Fibroblast of skin of abdomen (primary cell): ENCODE measurements at places on chromosomes 3 and 15.
A peak's percentile ranks its signal among the peaks of the same experiment; 100 is the strongest.

DNA sequence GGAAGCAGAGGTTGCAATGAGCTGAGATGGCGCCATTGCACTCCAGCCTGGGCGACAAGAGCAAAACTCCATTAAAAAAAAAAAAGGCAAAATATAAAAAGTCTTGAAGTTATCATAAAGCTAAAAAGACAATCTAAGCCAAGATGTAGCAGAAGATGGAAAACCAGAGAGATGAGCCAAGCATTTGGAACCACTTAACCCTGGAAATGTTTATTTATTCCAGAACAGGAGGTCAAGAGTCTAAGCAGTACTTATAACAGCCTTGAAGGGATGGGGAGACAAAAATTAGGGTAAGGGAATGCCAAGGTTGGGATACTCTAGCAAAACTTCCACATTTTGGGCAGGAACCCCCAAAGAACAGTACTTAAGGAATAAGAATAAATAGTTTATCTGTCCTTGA lies 30.1 kb downstream of the FAIM start:
- DNase-seq, result no peak

GRCh38 chr15:25446076-25446475 lies 7.3 kb upstream of the UBE3A start:
- DNase-seq, result no peak

GRCh38 chr3:16279010-16279801 lies 14.2 kb downstream of the OXNAD1 start:
- DNase-seq, result no peak

GRCh38 chr15:89750560-89751542 lies at the start of gene MESP1:
Gene MESP1, minus strand, starts transcription at chr15:89751249. Its CDS starts 18 bp downstream, at chr15:89751231.
- peak; percentile 90 for DNase-seq

GRCh38 chr15:71611553-71612396 lies 198.6 kb upstream of the NR2E3 start:
- DNase-seq, result no peak

- DNase-seq, result no peak
These were observed 17.8 kb downstream of the TTC14 start for GRCh38 chr3:180619723-180620122.

- no peak for DNase-seq
These were observed 20.8 kb upstream of the ALAS1 start for GRCh38 chr3:52176951-52177700.

DNA sequence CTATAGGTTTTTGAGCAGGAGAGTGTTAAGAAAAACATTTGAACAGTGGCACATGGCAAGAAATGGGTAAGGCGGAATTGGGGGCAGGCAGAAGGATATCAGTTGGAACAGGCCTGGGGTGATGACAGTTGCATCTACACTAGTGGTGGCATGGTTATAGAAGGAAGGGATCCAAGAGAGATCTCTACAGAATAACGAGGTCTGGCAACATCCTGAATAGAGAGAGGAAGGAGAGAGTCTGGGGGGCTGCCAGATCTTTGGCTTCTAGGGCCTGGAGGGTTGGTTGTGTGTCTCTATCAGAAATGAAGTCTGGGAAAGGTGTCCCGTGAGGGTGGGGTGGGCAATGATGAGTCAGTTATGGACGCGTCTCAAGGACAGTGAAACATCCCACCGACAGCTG lies 26.3 kb downstream of the FSTL1 start:
- DNase-seq, result no peak

DNA sequence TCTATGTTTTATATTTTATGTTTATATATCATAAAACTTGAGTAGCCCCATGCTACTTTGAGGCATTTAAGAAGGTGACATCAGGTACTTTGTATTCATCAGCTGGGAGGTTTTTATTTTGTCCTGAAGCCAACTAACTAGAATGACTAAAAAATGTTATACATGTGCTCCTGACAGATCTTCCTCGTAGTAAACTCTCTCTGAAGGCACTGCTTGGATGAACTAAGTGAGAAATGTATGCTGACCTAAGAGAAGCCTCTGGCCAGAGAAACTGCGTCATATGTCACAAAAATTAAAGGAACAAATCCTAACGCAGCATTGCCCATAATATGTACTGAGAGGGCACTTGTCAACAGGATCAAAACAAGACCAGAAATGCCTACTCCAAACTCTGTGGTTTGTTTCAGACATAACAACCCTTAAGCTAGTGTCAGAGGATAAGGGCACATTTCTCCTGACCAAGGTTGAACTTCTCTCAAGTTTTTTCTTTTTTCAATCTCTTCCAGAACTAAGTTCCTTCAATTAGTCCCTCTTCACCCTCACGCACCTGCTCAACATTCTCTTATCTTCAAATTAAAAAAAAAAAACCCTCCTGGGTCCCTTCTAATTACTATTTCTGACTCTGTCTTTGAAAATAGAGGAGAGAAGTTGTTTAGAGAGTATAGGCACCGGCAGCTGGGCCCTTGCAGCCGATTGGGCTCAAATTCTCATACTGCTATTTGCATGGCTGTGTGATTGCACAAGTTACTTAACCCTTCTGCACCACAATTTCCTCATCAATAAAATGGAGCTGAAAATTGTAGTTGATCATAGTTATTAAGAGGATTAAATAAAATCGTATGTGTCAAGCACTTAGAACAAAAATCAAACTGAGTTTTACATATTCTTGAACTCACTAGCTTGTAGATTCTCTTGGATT lies 159.0 kb downstream of the FRMD5 start:
- DNase-seq, result peak; percentile 13

DNA sequence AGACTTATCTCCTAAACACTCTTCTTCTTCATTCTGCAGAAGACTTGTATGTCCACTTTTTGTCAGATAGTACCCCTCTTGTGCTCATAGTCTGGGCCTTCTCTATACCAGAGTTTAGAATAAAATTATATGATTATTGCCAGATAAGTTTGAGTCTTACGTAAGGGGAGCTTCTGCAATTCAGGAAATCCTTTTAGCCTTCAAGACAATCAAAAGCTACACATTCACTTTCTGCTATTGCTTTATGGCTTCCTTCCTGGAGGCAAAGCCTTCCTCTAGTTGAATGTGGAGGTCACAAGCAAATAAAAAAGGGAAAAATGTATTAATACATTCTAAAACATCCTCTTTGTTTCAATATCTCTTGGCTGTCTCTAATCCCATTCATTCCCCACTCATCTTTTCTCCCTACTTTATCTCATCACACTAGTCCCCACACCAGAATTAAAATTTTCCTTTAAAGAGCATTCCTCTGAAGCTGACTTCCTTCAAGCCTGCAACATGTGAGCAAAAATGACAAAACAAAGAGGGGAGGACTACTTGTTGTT lies 186.8 kb downstream of the CPNE4 start:
- no peak for DNase-seq

DNA sequence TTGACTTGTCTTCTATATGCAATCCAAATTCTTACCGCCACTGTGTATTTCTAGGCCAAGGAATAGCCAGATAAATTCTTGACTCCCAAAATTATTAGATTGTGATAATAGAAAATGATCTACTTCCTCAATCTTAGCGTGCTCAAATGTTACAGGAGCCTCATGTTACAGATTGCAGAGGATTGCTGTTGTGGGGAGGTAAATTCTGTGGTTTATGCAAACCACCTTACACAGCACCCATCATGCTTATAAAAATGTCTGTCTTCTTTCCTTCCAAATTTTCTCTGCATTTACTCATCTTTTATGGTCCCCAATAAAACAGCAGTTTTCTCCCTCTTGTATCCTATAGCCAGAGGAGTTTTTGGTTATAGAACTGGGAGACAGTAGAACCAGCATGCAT lies 420.2 kb upstream of the ROBO1 start:
- peak; percentile 57 for DNase-seq

DNA sequence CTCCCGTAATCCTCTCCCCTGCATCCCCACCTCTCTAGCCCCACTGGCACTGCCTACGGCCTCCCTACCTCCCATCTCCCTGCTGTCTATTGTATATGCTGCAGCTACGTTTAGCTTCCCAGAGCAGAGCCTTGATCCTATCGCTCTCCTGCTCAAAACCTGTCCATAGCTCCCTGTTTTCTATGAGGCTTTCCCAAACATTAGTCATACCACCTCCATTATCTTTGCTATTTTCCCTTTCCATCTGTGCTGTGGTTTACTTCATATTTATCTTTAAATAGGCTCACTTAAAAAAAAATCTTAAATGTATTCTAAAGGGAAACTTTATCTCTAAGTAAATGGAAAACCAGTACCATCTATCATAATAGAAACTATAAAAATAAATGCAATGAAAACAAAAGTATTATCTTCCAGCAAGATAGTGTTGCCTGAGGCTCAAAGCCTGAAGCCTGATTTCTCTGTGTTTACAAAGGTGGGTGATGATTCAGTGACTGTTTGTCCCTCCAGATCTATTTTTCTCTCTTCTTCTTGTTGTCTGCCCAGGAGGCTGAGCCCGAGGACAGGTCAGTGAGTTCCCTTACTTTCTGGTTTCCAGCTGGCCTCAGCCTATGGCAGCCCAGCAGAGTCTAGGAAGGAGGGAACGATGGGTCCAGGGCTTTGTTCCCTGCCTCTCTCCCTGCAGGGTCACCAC lies 397.1 kb upstream of the CFAP20DC start:
- DNase-seq, result no peak
